ENCODE measurements at places on chromosomes 6 and 20.

- no peak for DNase-seq
These were observed 48.0 kb downstream of the BMP6 start for GRCh38 chr6:7773914-7774313.

DNA sequence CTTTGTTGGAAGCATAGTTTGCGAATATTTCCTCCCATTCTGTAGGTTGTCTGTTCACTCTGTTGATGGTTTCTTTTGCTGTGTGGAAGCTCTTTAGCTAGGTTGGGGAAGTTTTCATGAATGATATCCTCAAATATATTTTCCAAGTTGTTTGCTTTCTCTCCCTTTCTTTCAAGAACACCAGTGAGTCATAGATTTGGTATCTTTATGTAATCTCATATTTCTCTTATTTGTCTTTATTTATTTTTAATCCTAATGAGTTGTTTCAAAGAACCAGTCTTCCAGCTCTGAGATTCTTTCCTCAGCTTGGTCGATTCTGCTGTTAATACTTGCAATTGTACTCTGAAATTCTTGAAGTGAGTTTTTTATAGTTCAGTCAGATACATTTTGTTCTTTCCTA is 628.0 kb upstream of the ID4 start:
- DNase-seq = no peak

DNA sequence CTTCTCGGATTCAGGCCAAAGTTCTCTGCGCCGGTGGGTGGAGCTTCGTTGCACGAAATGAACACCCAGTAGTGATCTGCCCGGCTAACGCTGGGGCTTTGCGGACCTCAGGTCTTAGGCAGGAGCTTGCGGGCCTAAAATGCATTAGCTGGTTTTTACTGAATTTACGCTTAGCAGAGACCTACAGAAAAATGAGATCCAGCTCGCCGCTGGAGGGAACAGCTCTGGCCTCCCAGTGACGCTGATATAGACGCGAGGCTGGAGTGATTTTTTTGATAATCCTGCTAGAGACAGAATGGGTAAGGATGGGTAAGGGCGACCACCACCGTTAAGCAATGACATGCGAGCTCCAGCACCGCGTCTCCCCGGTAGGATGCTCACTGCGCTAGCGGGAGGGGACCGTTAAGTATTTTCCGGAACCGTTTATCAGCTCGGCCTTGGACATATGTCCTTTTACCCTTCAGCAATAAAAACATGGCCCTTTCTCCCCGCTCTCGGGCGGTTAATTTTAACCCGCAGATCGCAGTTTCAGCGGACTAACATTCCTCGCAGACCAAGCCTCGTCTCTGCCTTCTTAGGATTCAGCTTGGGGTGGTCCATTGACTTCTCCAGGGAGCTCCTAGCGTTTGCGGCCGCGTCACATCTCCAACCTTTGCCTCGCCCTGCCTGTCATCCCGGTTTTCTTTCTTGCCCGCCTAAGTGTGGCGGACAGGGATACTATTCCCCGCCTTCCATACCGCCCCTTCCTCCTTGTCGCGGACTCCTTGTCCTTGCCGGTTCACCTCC is 109.3 kb downstream of the GPX5 start:
- DNase-seq = no peak

DNA sequence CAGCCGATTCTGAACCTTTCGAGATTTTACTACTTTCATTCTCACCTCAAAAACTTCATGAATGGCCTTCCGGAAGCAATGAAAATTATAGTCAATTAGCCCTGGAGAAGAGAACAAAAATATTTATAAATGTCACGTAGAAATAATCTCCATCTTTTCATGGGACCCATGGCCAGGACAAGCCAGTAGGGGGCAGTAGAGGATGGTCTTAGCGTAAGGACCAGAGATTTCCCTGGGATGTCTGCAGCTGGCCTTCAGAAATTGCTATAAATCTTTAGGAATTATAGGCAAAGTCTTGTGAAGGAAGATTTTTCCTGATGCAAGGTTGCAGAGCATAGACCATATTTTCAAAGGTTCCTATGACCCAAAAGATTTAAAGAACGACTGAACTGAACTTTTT is 15.6 kb upstream of the UBE2J1 start:
- DNase-seq = peak; percentile 48

DNA sequence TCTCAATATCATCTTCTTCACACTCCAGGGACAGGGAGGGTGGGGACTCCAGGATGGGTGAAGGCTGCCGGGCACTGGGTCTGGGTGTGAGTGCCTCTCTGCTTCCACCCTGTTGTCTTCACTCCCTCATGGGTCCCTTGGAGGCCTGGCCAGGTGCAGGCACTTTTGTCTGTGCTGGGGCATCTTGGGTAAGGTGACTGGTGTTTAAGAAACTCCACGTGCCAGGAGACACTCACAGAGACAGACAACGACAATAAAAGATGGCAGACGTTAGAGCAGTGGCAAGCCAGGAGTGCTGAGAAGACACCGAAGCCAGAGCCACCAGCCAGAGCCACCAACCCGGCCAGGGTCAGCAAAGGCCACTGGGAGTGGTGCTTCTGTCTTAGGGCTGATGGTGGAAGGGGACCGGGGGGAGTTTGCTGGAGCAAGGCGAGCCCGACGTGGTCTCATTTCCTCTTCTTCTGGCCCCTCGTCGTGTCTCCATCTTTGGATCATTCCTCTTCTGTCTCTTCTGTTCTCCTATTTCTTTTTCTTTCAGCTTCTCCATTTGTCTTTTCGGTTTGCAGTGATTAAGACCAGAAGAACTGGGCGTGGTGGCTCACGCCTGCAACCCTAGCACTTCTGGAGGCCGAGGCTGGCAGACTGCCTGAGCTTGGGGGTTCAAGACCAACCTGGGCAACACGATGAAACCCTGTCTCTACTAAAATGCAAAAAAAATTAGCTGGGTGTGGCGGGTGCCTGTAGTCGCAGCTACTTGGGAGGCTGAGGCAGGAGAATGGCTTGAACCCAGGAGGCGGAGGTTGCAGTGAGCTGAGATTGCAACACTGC is 90.8 kb downstream of the RAMACL start:
- DNase-seq = no peak

DNA sequence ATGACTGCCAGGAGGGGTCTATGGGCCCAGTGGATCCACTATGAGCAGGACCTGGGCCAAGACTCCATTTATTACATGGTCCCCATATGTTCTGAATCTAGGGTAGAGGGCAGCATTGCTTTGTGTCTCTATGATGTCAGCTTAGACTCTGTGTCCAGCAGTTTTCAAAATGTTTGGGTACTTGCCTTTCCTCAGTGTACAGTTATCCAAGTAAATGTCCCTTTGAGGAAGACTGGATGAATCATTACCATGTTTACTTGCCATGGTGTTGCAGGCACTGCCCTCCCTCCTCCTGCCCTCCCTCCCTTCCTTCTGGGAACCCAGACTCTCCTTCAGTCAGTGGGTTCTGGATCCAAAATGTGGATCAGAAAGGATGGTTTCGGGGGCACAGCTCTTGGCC is 108.6 kb downstream of the NRN1 start:
- DNase-seq = no peak

GRCh38 chr6:146990284-146990683 is 213.9 kb upstream of the STXBP5 start:
- DNase-seq = no peak

GRCh38 chr6:111119571-111120329 is 32.4 kb downstream of the SLC16A10 start:
- DNase-seq = no peak

DNA sequence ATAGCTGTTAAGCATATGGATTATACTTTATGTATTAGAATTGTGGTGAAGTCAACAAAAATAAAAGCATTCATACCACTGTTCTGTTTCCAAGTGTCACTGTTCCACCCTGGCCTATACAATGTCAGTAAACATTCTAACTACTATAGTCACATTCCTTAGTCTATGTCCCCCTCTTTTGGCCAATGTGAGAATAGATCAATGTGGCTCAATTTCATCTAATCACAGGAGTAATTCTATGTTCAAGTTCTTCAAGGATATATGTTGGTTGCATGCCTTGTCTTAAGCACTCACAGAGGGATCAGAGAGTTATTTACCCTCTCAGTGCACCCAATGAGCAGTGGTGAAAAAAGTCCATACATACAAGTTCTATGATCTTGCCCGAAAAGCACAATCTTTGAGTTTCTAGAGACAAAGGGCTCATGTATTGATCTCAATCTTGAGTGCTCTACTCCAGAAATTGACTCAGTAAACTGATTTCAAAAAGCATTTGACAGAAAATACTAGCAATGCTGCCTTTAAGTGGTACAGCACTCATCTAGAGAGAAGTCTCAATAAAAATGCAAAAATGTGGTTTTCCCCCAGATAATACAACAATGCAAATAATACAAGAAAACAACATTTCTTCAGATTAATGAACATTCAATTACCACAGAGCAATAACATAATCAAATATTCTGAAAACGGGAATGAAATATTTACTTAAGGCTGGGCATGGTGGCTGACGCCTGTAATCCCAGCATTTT is 16.5 kb downstream of the SMLR1 start:
- no peak for DNase-seq

DNA sequence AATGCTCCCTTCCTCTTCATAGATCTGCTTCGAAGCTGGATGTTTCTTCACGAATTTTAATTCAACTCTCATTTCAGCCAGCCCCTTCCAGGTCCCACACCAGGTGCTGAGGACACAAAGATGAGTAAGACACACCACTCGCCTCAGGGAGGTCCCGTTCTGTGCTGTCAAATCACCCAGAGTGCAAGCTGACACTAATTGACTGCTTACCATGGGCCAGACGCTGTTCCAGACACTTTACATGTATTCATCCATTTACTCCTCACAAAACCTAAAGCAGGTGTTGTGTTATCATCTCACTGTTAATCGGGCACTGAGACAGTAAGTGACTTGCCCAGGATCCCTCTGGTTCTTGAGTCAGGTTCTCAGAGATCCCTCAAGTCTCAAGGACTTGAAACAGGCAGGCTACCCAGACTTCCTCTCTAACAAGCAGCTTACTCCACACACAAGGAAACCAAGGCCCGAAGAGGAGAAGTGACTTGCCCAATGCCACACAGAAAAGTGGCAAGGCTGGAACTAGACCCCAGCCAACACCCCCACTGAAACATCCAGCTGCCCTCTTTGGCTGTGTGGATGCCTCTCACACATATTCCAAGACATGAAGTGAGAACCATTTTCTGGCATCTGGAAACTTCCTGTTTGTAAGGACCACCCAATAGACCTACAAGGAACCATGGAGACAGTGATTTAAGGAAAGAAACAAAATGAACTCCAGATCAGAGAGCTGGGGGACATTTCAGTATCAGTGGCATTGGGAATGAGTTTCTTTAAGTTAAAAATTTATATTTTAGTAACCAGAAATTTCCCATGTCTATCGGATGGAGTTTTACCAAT is 174.5 kb downstream of the CDC5L start:
- DNase-seq = no peak

DNA sequence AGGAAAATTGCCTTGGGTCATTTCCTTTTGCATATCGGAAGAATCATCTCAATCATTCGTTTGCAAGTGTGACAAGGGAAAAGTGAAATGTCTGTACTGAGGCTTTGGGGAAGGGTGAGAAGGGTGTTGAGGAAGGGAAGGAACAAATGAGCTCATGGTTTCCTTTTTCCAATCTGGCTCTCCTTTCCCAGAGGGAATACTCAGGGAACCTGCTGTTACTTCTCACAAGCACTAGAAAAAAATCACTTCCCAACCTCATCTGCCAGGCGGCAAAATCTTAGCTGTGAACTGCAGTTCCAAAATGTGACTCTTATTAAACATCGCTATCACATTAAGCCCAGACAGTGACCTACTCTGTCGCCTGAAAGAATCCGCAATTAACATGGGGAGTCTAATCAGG is 258.1 kb downstream of the ZNF217 start:
- DNase-seq = no peak

DNA sequence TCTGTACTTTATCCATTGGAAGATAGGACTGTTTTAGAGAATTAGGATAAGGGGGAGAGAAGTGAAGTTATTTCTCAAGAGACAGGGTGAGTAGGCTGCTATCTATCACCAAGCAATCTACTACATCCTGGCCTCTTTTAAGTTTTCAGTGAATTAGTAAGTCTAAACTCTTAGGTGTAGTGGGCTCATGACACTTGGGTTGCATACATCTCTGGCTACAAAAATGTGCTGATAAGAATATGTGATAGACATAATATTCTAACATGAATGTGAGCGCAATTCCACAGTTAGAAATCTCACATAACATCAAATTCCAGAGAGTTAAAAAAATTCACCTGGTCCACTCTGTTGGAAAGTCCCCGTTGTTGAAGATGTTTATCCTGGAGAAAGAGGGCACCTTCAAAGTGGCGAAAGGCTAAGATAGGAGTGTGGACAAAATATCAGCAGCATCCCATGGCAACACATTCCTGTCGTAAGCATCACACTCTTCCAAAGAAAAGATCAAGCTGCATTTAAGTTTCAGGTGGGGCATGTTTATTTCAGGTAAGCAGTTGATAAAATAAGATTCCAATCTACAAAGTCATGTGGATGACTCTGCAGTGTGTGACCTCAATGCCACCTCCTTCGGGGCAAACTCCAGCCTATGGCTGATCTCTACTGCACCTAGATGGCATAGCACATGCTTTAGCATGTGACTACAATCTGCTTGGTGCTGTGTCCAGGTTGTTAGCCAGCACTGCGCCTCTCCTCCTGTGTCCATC is 111.7 kb upstream of the NEDD9 start:
- no peak for DNase-seq

- no peak for DNase-seq
These were observed 118.2 kb upstream of the LRFN2 start for GRCh38 chr6:40705354-40705753.

DNA sequence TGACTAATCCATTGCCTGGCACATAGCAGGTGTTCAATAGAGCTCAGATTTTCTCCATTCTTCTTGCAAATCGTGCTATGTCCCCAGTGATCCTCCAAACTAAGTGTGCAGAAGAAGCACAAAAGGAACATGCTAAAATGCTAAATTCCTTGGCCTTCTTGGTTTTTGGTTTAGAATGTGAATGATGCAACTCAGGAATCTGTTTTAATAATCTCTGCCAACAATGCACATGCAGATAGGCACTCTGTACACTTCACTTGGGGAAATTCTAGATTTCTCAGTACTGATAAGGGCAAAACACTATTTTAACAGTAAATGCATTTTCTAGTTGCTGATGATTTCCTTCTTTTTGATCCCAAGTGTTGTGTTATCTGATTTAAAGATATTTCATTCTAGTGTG is 35.2 kb downstream of the SLC22A1 start:
- no peak for DNase-seq

DNA sequence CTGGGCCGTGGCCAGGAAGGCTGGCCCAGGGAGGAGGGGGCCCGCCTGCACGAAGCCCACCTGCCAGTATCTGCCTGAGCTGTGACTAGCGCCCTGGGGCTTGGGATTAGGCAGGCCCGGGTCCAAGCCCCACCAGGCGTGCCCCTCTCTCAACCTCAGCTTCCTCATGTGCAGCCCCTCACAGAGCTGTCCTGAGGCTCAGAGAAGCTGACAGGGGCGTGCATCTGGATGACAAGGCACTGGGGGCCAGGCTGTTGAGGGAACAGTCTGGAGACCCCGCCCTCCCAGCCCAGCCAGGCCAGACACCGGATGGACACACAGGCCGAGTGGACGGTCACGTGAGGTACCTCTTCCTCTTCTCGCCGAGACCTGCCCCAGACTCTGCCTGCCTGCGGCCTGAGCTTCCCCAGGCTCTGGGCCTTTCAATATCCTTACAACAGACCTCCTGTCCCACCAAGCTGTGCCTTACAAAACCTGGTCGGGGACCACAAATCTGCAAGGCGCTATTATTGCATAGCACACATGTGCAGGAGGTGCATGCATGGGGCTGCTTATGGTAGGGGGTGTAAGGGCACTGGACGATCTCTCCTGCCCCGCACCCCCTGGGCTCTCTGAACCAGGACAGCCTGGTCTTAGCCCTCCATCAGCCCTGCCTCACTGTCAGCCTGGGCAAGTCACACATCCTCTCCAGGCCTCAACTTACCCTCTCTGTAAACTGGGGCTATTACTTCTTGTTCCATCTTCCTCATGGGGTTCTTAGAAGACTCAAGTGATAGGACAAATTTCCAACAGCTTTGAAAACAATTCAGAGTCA is 20.0 kb downstream of the NOL4L start:
- DNase-seq = no peak

Data from activated CD8-positive, alpha-beta memory T cell treated with anti-CD3 and anti-CD28 coated beads for 48 hours (primary cell).